Fibroblast of skin of left biceps (primary cell): ENCODE measurements at places on chromosomes 7 and 10.

- DNase-seq = no peak
These were observed 13.5 kb downstream of the KCNH2 start for GRCh38 chr7:150964593-150965111.

GRCh38 chr7:36191292-36191920 is 38.4 kb downstream of the EEPD1 start:
- DNase-seq = no peak

GRCh38 chr7:130957137-130957513 is 223.1 kb upstream of the KLF14 start:
- no peak for DNase-seq

- no peak for DNase-seq
These were observed 95.8 kb upstream of the CACUL1 start for GRCh38 chr10:118850418-118851061.

DNA sequence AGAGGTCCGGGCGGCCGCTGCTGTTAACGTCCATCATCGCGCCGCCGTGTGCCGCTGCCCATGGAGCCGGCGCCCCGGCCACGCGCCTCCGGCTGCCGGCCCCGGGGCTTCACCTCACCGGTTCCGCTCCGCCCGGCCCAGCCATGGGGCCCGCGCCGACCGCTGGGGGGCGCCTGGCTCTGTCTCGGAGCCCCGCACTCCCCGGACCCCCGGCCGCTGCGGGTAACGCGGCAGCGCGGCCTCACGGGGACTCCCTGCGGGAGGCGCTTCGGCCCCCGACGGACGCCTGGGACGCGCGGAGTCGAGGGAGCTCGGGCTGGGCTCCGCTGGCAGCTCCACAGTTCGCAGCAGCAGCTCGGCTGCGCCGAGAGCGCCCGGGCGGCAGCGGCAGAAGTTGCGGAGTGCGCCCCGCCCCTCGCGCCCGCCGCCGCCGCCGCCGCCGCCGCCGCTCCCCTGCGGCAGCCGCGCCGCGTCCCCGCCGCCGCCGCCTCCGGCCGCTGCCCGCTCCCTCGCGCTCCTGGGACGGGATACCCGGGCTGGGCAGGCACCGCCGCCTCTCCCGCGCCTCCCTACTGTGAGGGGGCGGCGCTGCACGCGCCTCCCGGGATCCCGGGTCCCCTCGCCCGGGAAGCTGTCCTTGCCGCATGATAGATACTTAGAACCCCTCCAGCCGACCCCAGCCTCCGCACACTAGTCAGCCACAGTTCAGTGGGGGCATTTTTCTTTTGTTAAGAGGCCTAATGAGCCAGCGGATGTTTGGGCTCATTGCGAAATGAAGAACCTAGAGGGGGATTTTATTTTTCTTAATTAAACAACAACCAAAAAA is at the start of gene HTR7:
HTR7 (minus strand) TSS at position 405 of the 826 bp plus-strand sequence; CDS start at position 37, 368 bp downstream.
- DNase-seq = no peak

- DNase-seq = no peak
These were observed 88.2 kb downstream of the CD36 start for GRCh38 chr7:80726666-80727065.
